A549 treated with CORT108297 at 1 μM for 4 hours (cell line): ENCODE measurements at places on chromosomes 6 and 20. TPM values are rescaled to one million over a fixed set of nuclear protein-coding genes. Genes with fewer than 3 reads are reported as not detected.

The BCAS1 gene
- total RNA-seq = 0.45 to 0.65 TPM (median 0.60 TPM) in 5 replicates

The RNF39 gene
- 0.03 to 0.07 TPM (median 0.05 TPM) in 3 of 5 replicates, not detected in the others for total RNA-seq

The RWDD1 gene
- total RNA-seq = 23.9 to 39.8 TPM (median 36.2 TPM) in 5 replicates

The C6orf15 gene
- total RNA-seq = not detected in 5 replicates

The VNN1 gene
- total RNA-seq = 0.06 to 0.10 TPM (median 0.06 TPM) in 5 replicates

The TFAP2A gene
- 14.3 to 17.6 TPM (median 16.4 TPM) in 5 replicates for total RNA-seq

The YWHAB gene
- total RNA-seq = 188 to 218 TPM (median 193 TPM) in 5 replicates

The SCRT2 gene
- total RNA-seq = not detected in 5 replicates

The RCAN2 gene
- not detected in 5 replicates for total RNA-seq

The GSTA2 gene
- 0.07 TPM in 1 of 5 replicates, not detected in the others for total RNA-seq

The ID4 gene
- total RNA-seq = 1.1 to 1.6 TPM (median 1.3 TPM) in 5 replicates

The PEX7 gene
- 4.7 to 5.6 TPM (median 5.1 TPM) in 5 replicates for total RNA-seq

The TSBP1 gene
- not detected in 5 replicates for total RNA-seq

The SLC35F1 gene
- total RNA-seq = not detected in 5 replicates

The LY6G6D gene
- not detected in 5 replicates for total RNA-seq

The PRSS16 gene
- total RNA-seq = 3.0 to 3.6 TPM (median 3.2 TPM) in 5 replicates

The CENPW gene
- total RNA-seq = 31.6 to 43.4 TPM (median 40.2 TPM) in 5 replicates

The COL9A3 gene
- 0.37 to 0.84 TPM (median 0.55 TPM) in 5 replicates for total RNA-seq

The MBOAT1 gene
- total RNA-seq = 2.6 to 3.2 TPM (median 2.8 TPM) in 5 replicates

The MSH5 gene
- total RNA-seq = 11.5 to 15.5 TPM (median 14.0 TPM) in 5 replicates

The ACTL10 gene
- 0.05 TPM in 1 of 5 replicates, not detected in the others for total RNA-seq

The CST2 gene
- total RNA-seq = 0.10 to 0.32 TPM (median 0.13 TPM) in 3 of 5 replicates, not detected in the others

The SLC39A7 gene
- 111 to 117 TPM (median 113 TPM) in 5 replicates for total RNA-seq

The KIAA1586 gene
- 5.0 to 5.3 TPM (median 5.1 TPM) in 5 replicates for total RNA-seq

The PRR18 gene
- total RNA-seq = 0.08 to 0.22 TPM (median 0.09 TPM) in 5 replicates

The C20orf144 gene
- total RNA-seq = 0.08 to 0.13 TPM (median 0.10 TPM) in 4 of 5 replicates, not detected in the other

The IFNGR1 gene
- total RNA-seq = 27.6 to 33.4 TPM (median 28.1 TPM) in 5 replicates

The RIPOR3 gene
- 0.02 to 0.09 TPM (median 0.06 TPM) in 4 of 5 replicates, not detected in the other for total RNA-seq

The CLPSL2 gene
- 0.70 to 1.2 TPM (median 0.80 TPM) in 5 replicates for total RNA-seq

The ZDHHC14 gene
- total RNA-seq = 2.9 to 4.5 TPM (median 3.4 TPM) in 5 replicates

The SMOC2 gene
- total RNA-seq = not detected in 5 replicates

The MYL9 gene
- total RNA-seq = 17.0 to 27.2 TPM (median 20.2 TPM) in 5 replicates

The GLP1R gene
- not detected in 5 replicates for total RNA-seq

The TOX2 gene
- 8.0 to 13.1 TPM (median 11.2 TPM) in 5 replicates for total RNA-seq

The PNLDC1 gene
- total RNA-seq = 0.06 to 0.13 TPM (median 0.07 TPM) in 5 replicates

The SLPI gene
- 8.0 to 15.4 TPM (median 10.5 TPM) in 5 replicates for total RNA-seq

The COL11A2 gene
- total RNA-seq = 0.52 to 1.2 TPM (median 0.92 TPM) in 5 replicates

The MOXD1 gene
- total RNA-seq = 1.7 to 2.5 TPM (median 2.0 TPM) in 5 replicates

The DEFB124 gene
- not detected in 5 replicates for total RNA-seq

The ATF6B gene
- total RNA-seq = 27.4 to 38.6 TPM (median 36.1 TPM) in 5 replicates

The ELOVL2 gene
- 5.8 to 8.0 TPM (median 6.9 TPM) in 5 replicates for total RNA-seq

The EDEM2 gene
- 46.9 to 50.2 TPM (median 48.8 TPM) in 5 replicates for total RNA-seq

The BLTP3A gene
- 4.5 to 6.1 TPM (median 5.4 TPM) in 5 replicates for total RNA-seq

The NKX2-2 gene
- not detected in 5 replicates for total RNA-seq

The SRMS gene
- total RNA-seq = not detected in 5 replicates

The COX7A2 gene
- 258 to 336 TPM (median 267 TPM) in 5 replicates for total RNA-seq

The ADGB gene
- not detected in 5 replicates for total RNA-seq

The SALL4 gene
- total RNA-seq = 1.1 to 2.0 TPM (median 1.4 TPM) in 5 replicates

The CDSN gene
- total RNA-seq = 0.03 TPM in 1 of 5 replicates, not detected in the others

The FAXC gene
- total RNA-seq = 5.9 to 7.7 TPM (median 6.8 TPM) in 5 replicates
